ENCODE measurements at places on chromosomes 6 and 20.

DNA sequence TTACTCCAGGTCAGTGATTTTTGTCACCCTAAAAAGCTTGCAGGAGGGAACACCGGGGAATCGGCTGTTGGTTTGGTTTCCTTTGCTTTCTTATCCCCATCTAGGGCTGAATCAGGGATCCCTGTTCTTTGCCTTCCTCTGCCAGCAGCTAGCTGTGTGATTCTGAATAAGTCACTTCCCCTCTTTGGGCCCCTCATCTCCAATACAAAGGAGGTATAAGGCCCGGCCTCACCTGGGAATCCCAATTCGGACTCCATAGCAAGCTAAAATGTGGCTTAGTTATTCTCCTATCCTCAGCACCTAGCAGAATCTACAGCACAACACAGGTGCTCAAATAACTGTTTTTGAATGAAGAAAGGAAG lies 18.5 kb upstream of the ARMC12 start:
- DNase-seq = no peak

DNA sequence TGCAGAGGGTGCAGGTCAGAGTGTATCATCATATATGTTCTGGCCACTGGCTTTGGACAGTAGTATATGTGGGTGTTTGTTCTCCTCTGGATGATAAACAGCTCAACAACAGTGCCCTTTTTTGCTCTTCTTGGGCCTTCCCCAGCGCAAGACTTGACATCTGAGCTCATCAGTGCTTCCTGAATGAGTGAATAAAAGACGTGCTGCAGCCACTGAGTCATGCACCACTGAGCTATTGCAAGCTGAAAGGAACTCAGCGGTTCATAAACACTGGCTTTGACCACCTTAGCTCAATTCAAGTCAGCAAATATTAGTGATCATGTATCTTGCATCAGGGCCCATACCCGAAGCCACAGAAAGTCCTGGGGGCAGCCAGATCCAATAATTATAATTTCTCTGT lies 105.3 kb upstream of the KCNG1 start:
- peak; percentile 88 for DNase-seq

DNA sequence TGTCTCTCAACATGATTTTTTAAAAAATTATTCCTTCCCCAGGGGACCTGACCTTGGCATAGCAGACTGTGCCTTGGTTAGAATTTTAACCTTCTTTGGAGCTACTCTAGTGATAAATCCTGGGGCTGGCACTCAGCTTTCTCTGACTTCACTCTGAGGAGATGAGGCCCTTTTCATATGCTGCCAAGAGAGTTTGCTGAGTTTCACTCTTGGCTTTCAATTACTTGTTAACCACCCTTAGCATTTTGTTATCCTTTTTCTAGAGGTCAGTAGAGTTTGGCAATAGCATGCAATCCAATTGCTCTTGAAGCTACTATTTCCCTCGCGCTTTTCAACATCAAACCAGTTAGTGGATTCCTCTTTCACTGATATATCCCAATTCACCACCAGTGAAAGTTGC lies 920.3 kb downstream of the EYS start:
- no peak for DNase-seq

DNA sequence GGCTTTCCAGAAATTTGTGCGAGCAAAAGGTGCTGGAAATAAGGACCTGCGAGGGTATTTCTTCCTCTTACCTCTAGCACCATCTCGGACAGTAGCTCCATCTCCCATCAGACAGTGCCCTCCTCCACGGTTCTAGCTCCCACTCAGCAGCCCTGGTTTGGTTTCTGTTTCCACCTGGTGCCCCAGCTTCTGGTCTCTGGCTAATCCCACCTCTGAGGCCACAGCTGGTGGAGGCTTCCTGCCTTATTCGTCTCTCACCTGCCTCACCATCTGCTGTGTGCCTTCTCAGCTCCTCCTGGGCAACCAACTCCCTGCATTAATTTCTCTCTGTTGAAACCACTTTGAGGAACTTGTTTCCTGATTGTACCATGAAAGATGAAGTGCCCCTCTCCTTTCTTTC lies 162.4 kb upstream of the CDYL start:
- no peak for DNase-seq

DNA sequence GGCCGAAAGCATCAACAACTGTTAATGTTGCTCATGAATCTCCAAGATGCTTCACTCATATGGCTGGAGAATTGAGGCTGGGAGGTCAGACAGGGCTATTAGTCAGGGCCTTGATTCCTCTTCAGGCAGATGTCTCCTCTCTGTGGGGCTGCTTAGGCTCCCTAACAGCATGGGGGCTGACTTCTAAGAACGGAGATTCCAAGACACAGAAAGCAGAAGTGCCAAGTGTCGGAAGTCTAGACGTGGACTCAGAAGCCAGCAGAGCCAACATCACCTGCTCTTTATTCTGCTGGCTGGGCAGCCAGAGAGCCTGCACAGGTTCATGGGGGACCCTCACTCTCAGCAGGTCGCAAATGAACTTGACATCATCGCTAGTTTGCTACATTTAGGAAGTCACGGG lies 279.8 kb downstream of the CDH26 start:
- DNase-seq = no peak

DNA sequence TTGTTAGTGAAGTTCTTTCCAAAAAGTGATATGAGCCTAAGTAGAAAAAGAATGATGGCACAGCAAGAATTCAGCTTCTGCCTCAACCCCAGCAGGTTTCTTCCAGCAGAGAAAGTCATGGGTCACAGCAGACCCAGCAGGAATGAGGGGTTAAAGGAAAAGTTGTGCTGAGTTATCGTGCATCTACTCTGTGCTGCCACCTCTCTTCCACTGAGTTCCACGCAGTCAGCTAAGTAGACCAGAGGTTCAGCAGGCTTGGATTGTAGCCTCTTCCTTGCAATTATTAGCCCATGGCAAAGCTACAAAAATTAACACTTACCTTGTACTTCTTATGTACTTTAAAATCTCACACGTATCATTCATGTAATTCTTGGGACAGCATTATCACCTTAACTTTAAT lies 510.8 kb downstream of the PTPRT start:
- no peak for DNase-seq

GRCh38 chr6:43949551-43949991 lies 177.7 kb downstream of the MRPL14 start:
- peak; percentile 89 for DNase-seq

DNA sequence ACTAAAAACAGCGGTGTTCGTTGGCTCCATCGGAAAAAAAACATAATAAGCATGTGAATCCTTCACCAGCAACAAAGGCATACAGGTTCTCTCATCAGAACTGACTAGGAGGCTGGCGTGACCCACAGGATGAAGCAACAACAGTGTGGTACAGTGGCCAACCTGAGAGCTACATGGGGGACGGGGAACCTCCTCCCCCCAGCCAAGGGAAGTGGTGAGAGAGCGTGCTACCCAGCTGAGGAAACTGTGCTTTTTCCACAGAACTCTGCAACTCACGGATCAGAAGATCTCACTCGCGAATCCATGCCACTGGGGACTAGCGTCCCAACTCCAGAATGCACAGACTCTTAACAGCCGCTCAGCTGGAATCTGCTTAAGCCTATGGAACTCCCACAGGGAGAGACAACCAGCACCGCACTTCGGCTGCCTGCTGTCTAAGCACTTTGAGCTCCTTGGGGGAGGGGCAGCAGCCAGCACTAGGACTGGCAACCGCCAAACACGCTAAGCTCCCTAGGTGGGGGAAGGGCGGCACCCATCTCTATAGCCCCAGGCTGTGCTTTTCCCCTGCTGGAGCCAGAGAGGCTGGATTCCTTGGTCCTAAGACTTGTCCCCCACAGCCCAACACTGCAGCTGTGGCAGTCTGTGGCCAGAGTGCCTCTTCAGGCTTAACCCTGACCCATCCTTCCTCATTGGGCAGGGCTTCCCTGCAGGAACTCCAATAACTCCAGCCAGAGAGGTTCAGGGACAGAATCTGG lies 538.3 kb upstream of the BTBD3 start:
- DNase-seq = peak; percentile 70

DNA sequence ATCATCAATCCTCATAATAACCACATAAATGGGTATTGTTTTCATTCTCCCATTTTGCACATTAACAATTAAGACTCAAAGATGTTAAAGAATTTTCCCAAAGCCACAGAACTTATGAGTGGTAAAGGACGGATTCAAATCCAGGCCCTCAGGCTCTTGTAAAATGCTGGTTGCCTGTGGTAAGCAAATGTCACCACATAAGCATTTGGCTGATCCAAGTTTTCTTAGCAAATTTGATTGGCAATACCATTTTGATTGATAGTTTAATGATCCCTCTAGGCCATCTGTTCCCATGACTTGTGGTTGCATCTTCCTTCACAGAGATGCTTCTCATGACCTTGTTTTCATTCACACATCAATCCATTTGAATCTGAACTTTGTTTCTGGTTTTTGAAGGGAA lies 252.0 kb upstream of the RIN2 start:
- DNase-seq = no peak

DNA sequence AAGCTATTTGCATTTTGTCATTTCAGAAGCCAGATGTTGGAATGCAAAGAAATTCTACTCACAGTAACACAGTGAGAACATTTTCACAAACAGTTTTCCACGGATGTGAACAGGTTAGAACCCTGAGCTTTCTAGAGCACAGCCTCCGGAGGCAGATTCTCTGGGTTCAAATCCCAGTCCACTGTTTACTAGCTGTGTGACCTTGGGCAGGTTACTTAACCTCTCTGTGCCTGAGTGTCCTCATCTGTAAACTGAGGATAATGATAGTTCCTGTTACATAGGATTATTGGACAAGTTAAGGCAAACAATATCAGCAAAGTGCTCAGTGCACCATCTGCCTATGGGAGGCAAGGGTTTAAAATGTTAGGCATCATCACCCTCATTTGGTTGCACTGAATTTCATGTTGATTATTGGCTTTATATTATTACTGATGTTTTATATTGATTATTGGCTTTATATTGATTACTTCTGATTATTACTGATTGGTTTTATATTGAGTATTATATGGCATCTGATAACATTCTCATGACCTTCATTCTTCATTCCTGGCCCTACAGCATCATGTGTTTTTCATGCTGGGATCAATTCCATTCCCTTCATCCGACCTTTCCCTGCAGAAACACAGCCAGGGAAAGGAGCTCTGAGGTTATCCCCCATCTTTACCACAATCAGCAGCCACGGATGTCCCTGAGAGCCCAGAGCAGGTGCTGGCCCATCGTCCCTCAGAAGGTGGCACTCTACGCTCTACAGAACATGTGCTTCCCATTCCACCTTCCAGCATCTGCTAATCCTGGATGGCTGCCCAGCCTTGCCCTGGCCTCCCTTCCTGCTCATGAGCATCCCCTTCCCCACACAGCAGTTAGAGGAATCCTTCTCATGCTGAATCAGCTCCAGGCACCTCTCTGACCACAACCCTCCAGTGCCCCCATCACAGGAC lies 283.1 kb downstream of the PREX1 start:
- DNase-seq = peak; percentile 5

GRCh38 chr6:79168695-79168980 lies 65.8 kb downstream of the HMGN3 start:
- DNase-seq = peak; percentile 59

GRCh38 chr6:165052561-165053480 lies 256.6 kb downstream of the C6orf118 start:
- DNase-seq = no peak

DNA sequence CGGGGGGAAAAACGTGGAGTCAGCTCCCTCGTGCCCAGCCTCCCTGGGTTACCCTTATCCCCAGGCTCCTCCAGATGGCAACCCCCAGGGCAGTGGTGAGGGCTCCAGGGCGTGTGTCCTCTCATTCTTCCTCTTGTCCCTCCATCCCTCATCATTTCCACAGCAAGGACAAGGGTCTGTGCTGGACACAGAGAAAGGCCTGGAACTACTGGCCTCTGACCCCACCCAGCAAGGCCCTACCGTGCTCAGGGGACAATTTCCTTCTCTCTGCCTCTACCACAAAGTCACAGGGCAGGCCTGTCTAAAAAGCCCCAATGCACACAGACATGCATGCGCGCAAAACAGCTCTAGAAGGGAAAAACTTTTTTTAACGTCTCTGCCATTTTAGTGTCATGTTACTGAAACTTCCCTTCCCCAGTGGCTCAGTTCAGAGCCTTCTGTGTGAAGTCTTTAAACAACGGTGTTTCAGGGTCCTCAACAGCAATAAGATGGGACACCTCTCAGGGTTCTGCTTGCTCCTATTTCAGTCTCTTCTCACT lies 1.1 kb upstream of the SLC35B2 start:
- no peak for DNase-seq

GRCh38 chr6:157981395-157982101 lies at the start of gene SYNJ2:
Gene SYNJ2, plus strand, starts transcription at chr6:157981863. Its CDS starts 99 bp downstream, at chr6:157981962.
- peak; percentile 80 for DNase-seq

GRCh38 chr20:52818491-52818890 lies 153.7 kb upstream of the TSHZ2 start:
- no peak for DNase-seq

DNA sequence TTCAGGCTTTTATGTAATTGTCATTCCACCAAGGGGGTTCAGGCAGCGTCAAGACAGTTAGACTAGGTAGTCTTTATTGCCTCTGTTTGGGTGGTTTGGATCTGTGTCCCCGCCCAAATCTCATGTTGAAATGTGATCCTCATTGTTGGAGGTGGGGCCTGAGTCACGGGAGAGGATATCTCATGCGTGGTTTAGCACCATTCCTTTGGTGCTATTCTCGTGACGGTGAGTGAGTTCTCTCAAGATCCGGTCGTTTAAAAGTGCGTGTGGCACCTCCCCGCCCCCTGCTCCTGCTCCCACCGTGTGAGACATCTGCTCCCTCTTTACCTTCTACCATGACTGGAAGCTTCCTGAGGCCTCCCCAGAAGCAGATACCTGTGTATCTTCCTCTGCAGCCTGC lies 51.3 kb upstream of the FOXC1 start:
- peak; percentile 19 for DNase-seq

DNA sequence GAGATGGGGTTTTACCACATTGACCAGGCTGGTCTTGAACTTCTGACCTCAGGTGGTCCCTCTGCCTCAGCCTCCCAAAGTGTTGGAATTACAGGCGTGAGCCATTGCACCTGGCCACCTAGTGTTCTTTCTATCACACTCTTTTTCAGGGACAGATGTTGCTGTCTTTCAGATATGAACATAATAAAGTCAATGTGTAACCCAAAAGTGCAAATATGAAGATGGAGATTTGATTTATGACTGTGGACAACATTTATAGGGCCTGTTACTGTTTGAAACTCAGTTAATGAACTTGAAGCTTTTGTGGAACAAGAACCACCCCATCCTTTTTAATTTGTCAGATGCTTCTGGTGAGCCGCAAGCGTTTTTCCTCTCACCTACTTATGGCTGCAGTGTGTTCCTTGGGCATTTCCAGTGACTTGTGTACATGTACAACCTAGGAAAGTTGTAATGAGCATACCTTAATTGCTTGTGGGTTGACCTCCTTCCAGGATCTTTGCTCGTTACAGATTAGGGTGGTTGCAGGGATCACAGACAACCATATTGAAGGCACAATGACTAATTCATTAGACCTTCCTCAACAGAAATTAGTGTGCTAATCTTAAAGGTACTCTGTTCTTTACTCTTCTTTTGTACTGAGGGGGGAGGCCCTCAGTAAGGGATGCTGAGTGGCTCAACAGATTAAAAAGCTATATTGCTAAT lies 6.8 kb downstream of the TBPL1 start:
- no peak for DNase-seq

- DNase-seq = no peak
Observed at GRCh38 chr20:47993035-47993755, 207.9 kb upstream of the SULF2 start.

- DNase-seq = peak; percentile 47
Observed at GRCh38 chr20:20373091-20373571, 5.2 kb downstream of the INSM1 start.
